Fibroblast of mammary gland (primary cell): ENCODE measurements at places on chromosomes 2 and 18.

- no peak for DNase-seq
Observed at GRCh38 chr18:62009521-62009920, 116.7 kb upstream of the RNF152 start.

- no peak for DNase-seq
Observed at GRCh38 chr2:98387478-98387877, 41.2 kb downstream of the CNGA3 start.

DNA sequence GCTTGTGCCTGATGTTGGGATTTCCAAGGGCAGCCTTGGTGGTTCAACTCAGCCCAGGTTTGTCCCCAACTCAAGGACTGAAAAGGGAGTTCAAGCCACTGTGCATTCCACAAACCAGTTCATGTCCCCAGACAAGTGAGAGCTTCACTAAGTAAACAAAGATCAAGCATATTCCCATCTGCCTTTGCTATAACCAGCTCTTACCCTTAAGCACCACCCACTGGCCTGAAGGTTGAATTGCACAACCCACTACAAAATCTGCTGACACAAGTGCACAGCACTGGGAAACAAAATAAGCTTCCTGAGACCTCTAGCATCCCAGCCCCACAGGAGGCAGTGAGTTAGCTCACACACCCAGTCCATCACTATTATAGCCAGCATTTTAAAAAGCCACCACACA is 516.7 kb downstream of the NR4A2 start:
- peak; percentile 13 for DNase-seq

- DNase-seq = no peak
Observed at GRCh38 chr2:225434014-225434413, 34.5 kb downstream of the NYAP2 start.

DNA sequence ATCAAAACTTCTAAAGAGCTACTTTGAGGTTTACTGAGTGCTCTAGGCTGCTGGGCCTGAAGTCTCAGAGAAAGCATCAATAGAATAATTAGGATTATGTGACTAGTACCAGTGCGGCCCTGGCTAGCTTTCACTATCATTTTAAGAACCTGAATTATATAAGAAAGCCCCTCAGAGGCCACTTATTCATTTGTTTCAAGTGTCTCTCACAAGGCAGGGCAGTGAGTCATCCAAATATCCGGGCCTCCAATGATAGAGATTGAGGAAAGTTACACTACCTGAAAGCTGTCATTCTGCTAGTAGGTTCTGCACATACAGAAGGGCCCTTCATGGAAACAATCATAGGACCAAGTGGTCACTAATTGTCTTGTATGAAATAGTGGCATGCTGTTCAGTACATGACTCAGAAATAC is 193.1 kb downstream of the L3MBTL4 start:
- no peak for DNase-seq

- no peak for DNase-seq
Observed at GRCh38 chr2:209276000-209276399, 147.8 kb upstream of the MAP2 start.

DNA sequence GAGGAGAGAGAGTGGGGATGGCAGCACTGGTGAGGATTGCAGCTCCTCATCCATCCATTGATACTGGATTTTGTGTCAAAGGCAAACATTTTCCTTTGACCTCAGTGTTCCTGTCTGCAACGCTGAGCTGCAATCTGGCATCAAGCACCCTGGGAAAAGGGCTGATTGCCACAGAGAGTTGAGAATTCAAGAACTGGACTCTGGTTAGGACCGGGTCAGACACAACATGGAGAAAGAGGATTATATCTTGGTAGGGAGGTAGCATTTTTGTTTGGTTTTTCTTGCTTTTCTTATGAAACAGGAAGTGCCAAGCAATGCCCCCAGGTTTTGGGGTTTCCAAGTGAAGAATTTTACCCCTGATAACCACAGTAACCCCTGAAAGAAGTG is 81.9 kb upstream of the PKDCC start:
- DNase-seq = peak; percentile 76
